Muscle of arm (tissue), 14 donors: ENCODE measurements at places on chromosomes 6 and 20. TPM values are rescaled to one million over a fixed set of nuclear protein-coding genes. Genes with fewer than 3 reads are reported as not detected.
A peak's percentile ranks its signal among the peaks of the same experiment; 100 is the strongest.

RIMS4 gene
- 13.4 TPM for polyA plus RNA-seq

SLC22A23 gene
- 3.3 TPM for polyA plus RNA-seq

MOG gene
- not detected for polyA plus RNA-seq

DNA sequence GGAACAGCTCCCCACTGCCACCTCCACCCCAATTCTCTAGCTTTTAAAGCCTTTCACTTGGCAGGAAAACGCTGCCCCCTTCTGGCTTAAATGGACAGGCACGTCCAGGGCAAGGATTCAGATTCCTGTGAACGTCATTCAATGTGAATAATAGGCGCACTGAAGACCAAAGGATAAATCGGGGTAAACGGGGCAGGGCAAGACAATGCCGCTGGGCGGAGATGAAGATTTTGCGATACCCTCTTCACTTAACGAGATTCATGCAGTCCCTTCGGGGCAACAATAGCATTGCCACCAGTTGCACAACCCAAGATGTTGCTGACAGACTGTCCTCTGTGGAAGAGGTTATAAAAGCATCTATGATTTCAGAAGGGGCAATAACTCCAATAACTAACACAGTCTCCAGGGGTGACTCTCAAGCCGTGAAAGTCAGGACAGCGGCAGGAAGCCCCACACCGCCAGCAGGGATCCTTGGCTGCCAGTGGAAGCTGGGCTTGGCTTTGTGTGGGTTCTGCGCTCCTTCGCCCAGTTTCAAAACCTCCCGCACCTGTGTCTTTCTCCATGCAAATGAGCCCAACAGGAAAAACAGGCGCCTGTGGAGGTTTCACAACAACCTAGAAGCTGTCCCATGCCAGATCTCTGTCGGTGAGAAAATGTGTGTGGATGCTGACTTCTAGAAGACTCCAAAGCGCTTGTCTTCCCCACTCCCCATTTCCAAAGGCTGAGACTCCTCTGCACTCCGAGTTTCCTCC lies 291.8 kb downstream of the BMP7 start:
- DNase-seq = peak; percentile 16

DNA sequence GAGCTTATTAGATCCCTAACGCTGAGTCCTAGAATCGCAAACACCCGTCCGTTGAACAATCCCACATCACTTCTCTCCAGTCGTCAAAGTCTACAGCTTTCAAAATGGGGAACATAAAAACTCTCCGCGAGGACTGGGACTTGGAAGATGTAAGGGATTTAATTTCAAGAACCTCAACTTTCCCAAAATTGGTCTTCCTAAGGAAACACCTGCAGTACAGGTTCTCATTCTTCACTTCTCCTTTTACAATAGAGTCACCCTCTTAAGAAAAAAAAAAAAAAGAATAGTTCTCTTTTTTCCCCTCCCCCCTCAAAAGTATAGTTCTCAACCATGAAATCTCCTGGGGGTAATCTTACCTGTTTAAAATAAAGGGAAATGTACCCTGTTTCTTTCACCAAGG lies 6.6 kb upstream of the ZBTB22 start:
- DNase-seq = no peak

DNA sequence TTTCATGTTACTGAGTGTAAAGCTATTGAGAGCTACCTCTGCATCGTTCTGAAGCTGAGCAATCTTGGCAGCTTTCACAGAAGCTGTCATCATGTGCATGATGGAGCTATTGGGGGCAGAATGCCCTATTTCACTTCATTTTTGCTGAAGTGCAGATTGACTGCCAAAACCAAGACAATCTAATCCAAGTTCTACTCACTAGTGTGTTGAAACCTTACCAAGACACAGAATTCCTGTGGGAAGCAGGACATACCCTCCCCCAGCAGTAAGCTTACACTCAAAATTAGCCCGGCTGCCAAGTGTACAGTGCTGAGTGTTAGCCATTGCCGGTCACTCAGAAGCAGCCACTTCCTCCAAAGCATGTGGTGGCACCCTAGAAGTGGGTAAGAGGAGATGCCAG lies 177.3 kb upstream of the TENT5A start:
- no peak for DNase-seq
